ENCODE measurements at places on chromosomes 3 and 15.

- DNase-seq, result peak; percentile 2
These were observed 26.2 kb downstream of the POLR2M start for GRCh38 chr15:57732526-57733331.

DNA sequence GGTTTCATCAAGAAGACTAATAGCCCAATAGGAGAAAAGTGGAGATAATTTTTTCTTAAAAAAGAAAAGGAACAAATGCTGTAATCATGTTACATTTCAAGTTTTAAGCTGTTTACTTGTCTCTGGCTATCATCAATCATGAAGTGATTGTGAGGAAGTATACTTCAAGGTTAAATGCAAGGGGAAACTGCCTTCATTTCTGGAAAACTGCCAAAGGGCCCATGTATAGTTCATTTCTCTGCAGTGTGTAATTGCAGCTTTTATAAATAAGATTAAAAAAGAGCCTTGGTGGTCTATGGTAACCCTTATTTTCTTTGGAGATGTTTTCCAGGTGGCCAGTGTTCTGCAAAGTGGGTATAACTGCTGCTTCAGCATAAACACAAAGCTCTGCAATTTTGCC, 101.9 kb downstream of the GRM7 start:
- no peak for DNase-seq

DNA sequence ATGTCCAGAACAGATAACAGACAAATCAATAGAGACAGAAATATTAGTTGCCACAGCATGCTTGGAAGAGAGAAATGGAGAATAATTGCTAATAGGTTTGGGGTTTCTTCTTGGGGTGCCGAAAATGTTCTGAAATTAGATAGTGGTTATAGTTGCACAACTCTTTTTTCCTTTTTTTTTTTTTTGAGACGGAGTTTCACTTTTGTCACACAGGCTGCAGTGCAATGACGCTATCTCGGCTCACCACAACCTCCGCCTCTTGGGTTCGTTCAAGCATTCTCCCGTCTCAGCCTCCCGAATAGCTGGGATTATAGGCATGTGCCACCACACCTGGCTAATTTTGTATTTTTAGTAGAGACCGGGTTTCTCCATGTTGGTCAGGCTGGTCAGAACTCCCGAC, 163.3 kb downstream of the PLCH1 start:
- no peak for DNase-seq

DNA sequence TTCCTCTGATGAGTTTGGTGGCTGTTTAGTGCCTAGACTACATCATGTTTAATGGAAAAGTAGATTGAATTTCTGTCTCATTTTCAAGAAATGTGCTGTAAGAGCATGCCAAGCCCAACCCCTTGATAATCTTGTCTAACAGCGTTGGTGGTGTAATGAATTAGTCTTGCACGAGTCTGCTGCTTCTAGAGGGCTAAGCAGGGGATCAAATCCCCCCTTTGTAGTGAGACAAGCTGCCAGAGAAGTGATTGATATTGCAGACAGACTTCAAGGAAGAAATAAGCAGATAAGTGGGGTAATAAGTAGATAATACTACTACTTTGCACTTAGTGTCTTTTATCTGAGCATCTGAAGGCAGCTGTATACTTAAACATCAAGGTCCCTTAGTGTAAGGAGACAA, 141.4 kb downstream of the TP63 start:
- no peak for DNase-seq

- no peak for DNase-seq
These were observed 11.6 kb downstream of the NT5DC2 start for GRCh38 chr3:52521881-52522650.

- DNase-seq, result no peak
These were observed 16.8 kb upstream of the FMN1 start for GRCh38 chr15:33211176-33211808.

DNA sequence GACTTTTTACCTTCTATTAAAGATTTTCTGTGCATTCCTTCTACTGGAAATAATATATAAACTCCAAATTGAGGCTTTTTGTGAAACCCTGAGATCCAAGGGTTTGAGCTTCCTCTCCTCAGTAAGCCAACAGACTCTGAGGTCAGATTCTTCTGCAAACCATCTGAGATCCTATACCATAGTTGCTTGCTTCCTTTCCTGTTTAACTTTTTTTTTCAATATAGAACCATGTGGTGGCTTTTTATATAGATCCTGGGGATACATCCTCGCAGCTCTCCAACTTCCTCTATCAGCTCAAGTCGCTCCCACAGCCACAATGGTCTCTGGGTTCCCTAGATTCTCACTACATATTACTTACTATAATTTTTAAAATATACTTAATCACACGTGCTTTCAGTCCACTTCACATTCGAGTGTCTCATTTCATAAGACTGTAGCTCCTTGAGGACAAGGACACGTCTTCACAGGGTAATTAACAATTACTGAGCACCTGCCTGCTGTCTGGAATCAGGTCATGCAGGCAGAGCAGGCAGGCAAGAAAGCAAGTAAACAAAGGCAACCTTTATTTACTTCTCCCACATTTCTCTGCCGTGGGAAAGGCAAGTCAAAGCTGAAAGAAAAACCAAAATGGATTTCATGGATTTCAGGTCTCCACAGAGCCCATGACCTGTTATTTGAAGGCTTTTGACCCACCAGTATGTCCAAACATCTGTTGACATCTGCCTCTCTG, 941.5 kb downstream of the FHIT start:
- no peak for DNase-seq

DNA sequence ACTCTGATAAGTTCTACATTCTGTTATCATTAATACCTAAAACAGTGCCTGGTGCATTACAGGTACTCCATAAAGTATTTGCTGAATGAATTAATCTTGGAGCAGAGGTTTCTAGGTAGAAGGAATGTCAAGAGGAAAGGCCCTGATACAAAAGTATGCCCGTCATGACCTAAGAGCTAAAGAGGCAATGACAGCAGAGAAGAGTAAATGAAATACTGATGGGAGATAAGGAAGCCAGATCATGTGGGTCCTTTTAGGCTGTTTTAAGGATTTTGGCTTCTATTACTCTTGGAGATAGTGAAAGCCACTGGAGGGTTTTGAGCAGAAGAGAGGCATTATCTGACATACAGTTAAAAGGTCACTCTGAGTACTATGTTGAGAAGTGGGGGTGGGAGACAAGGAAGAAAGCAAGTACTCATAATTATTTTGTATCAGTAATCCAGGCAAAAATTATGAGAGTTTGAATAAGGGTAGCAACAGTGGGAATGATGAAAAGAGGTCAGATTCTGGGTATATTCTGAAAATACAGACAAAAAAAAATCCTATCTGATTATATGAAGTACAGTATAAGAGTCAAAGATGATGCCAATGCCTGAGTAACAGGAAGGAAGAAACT, 48.3 kb downstream of the DENND4A start:
- DNase-seq, result no peak

- DNase-seq, result no peak
These were observed 13.2 kb upstream of the TMEM212 start for GRCh38 chr3:171829841-171830517.

DNA sequence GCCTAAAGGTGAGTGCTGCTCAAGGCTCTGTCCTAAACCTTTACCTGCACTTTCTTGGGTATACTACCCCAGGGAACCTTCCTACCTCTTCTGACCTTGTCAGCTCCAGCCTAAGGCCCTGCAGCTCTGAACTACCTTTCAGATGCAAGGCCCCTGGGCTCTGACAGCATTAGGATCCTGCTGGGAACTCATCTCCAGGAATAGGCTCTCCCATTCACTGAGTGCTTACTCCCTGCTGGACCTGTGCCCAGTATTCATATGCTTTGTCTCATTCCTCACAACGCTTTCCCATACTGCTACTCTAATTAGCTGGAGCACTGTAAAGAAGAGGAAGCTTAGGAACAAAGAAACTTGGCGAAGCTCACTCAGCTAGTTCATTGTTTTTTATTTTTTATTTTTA, 53.8 kb upstream of the RAB6B start:
- no peak for DNase-seq

- DNase-seq, result no peak
These were observed 197.1 kb downstream of the UACA start for GRCh38 chr15:70566047-70566835.

- no peak for DNase-seq
These were observed 38.4 kb upstream of the PLXND1 start for GRCh38 chr3:129644836-129645235.

GRCh38 chr3:49434731-49435130, 5.6 kb upstream of the NICN1 start:
- DNase-seq, result no peak

- DNase-seq, result no peak
These were observed 41.3 kb downstream of the CHDH start for GRCh38 chr3:53804697-53805462.

GRCh38 chr15:68511073-68511991, 67.5 kb upstream of the CORO2B start:
- no peak for DNase-seq

DNA sequence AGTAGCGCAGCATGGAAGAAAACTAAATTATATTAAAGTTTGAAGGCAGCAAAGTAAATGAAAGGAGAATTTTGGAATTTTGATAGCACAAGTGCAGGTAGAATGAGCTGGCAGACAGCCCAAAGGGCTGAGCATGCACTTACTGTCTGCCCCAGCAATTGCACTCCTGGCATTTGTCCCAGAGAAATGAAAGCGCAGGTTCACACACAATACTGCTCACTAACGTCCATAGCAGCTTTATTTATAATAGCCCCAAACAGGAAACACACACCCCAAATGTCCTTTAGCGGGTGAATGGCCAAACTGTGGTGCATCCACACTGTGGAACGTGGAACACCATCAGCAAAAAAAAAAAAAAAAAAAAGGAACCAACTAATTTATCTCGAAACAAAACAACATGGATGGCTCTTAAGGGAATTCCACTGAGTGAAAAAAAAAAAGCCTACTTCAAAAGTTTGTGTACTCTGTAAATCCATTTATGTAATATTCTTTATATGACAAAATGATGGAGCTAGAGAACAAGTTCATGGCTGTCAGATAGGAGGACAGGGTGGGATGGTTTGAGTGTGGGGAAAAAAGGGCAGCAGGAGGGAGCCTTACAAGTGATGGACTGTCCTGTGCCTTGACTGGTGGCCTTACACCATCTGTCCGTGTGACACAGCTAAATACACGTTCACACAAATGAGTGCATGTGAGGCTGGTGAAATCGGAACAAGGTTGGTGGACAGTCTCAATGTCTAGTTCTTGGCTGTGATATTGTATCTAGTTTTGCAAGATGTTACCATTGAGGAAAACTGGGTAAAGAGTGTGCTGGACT, 6.0 kb upstream of the TM2D3 start:
- no peak for DNase-seq

DNA sequence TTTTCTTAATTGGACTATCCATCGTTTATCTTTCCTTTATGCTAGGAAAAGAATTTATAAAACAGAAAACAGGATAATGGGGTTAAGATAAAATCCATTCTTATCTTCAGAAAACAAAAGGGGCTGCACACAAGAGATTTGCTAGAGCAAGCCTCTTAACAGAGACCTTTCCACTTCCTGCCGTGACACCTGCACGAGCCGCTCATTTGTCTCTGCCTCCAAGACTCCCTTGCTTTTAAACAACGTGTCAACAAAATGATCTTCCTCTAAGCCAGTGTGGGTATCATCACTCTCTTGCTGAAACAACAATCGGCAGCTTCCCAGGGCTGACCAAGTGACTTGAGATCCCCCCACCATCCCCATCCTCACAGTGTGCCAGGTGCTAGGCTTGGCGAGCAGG, 33.1 kb downstream of the GABRB3 start:
- no peak for DNase-seq

- no peak for DNase-seq
These were observed 75.2 kb upstream of the GRM7 start for GRCh38 chr3:6785726-6786125.

GRCh38 chr3:48405343-48405881, 24.5 kb downstream of the PLXNB1 start:
- DNase-seq, result no peak

GRCh38 chr3:135622215-135622614, 343.3 kb upstream of the PPP2R3A start:
- no peak for DNase-seq

DNA sequence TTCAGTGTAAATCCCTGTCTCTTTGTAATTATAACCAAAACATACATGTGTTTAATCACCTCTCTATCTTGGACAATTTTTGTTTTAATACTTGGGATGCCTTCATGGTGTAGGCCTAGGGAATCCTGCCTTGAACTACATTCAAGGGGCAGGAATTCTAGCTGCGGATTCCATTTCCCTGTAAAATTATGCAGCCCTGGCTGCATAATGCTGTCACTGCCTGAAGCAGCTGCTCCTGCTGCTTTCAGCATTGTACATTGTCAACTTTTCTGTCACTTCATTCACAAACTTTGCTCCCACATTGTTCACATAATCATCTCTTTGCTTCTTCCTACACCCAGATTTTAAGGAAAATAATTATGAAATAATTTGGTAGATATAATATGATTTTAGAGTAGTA, 638.7 kb downstream of the RBMS3 start:
- no peak for DNase-seq

GRCh38 chr3:144480416-144480919, 508.8 kb downstream of the DIPK2A start:
- no peak for DNase-seq

- no peak for DNase-seq
These were observed 189.1 kb downstream of the GOLGA6L6 start for GRCh38 chr15:20352241-20353200.

DNA sequence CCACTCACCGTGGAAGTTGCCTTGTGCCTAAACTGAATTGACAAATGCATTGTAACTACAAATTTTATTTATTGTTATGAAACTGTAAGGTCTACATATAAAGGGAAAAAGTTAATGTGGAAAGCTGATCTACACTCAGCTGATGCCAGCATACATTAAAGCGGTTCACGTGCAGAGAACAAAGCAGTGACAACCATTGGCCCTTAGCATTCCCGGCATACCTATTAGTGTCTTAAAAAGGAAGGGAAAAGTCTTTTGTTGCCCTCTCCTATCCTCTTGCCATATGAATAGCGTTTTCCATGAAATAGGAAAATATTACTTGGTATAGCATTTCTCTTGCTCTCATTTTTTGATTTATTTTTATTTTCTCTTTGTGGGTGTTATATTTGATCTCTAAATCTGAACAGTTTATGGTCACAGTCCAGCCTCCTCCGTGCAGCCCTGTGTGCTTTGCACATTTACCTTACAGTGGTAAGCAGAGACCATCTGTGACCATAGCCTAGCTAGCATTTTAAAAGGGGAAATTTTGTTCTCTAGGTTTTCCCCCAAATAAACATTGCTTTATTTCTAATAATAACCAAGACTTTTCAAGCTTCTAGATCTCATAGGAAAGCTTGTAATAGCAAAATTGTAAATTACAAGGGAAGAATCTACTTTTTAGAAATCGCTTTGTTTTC, 89.7 kb upstream of the CGNL1 start:
- DNase-seq, result no peak

DNA sequence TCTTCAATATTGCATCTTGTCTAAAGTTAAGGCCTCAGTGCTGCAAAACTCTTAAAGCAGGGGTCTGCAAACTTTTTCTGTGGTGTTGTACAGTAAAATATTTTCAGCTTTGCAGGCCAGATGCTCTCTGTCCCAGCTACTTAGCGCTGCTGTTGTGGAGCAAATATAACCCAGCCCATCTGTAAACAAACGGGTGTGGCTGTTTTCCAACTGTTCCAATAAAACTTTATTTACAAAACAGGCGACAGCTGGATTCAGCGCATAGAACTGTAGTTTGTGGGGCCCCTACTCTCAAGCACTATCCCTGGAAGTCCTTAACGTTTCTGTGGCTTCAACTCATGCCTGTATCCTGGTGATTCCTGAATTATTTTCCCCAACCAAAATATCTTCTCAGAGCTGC, 365.0 kb downstream of the FOXP1 start:
- no peak for DNase-seq

- no peak for DNase-seq
These were observed 13.8 kb downstream of the MEIS2 start for GRCh38 chr15:37086521-37086920.

- DNase-seq, result no peak
These were observed 21.0 kb downstream of the TMEM44 start for GRCh38 chr3:194612221-194612620.

Data from activated naive CD4-positive, alpha-beta T cell (primary cell).